Stimulated activated CD4-positive, alpha-beta T cell treated with anti-CD3 and anti-CD28 coated beads, Interleukin-1b, Interleukin-23, amount 100 ng/mL, for 1 hour (primary cell): ENCODE measurements at places on chromosomes 1 and 21.

- no peak for DNase-seq
Observed at GRCh38 chr1:183812686-183813569, 8.0 kb downstream of the RGL1 start.

- no peak for DNase-seq
Observed at GRCh38 chr1:63731117-63732043, 42.4 kb upstream of the ROR1 start.

DNA sequence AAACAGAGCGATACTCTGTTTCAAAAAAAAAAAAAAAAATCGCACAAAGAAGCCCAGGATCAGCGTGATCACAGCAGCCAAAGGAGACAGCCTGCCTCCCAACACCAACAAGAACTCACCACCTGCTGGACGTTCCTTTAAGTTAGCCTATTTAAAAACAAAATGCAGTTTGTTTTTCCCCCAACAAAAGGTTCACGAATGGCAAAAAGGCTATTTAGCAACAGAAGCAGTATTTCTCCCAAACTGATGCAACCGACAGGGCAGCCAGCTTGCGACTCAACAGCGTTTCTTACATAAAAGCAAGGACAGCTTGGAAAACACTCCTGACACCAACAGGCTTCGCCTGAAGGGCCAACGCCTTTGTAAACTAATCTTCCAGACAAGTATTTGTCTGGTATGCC, 6.8 kb downstream of the SSU72 start:
- DNase-seq, result no peak

GRCh38 chr1:224223819-224224714, 41.0 kb downstream of the DEGS1 start:
- DNase-seq, result no peak

GRCh38 chr21:44521301-44521927, 18.6 kb downstream of the KRTAP10-1 start:
- DNase-seq, result no peak

GRCh38 chr1:168392958-168393549, 112.4 kb downstream of the TBX19 start:
- DNase-seq, result no peak

- no peak for DNase-seq
Observed at GRCh38 chr1:228646717-228647522, 88.4 kb upstream of the RHOU start.

GRCh38 chr1:180640531-180640949, 8.7 kb downstream of the XPR1 start:
- DNase-seq, result no peak

- DNase-seq, result no peak
Observed at GRCh38 chr1:109883248-109883955, 27.2 kb upstream of the CSF1 start.

DNA sequence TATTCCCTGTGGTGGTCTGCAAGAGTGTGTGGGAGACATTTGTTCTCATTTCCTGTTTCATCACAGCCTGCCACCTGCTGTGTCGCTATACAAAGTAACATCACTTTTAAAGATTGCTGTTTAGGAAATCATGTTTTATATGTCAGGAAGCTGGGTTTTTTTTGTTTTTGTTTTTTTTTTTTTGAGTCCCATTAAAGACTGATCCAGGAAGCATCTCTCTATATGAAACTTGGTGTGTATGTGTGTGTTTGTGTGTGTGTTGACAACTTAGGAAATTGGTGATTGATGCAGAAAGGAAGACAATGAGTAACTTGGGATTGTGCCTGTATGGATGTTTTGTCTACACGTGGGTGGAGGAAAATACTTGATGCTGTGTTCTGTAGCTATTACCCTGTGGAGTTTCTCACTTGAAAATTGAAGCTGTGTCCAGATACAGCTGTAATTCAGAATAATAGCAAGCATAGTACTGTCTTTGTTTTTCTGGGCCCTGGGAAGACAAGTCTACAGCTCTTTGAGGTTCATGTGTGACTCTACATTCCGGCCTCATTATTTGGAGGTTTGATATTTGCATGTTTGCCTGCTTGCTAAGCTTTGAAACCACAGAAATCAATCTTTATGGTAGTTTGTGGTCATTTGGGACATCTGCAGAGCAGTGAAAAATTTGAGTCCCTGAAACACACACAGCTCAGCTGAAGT, 47.9 kb downstream of the LAMC1 start:
- DNase-seq, result no peak

GRCh38 chr1:188429386-188429785, 1600.6 kb downstream of the PLA2G4A start:
- no peak for DNase-seq

DNA sequence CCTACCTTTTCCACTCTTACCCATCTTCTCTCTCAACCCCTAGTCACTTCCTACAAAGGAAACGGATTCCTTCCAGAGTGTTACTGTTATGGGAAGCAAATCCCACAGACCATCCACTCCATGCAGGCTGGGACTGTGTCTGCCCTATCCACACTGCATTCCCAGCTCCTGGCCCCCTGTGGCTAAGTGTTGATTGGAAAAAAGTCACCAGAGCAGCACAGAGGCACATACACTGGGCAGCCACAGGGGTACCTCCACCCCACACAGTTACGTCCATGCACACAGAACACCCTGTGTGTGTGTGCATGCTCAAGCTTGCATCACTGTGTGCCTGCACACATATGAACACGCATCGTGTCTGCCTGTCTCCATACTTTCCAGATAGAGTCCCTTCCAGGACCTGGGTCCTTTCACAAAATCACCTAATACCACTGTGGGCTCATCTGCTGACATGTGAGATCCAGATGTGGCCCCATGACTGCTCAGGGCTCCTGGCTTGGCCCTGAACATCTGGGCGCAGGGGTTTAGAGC, 4.2 kb upstream of the SERINC2 start:
- DNase-seq, result no peak

DNA sequence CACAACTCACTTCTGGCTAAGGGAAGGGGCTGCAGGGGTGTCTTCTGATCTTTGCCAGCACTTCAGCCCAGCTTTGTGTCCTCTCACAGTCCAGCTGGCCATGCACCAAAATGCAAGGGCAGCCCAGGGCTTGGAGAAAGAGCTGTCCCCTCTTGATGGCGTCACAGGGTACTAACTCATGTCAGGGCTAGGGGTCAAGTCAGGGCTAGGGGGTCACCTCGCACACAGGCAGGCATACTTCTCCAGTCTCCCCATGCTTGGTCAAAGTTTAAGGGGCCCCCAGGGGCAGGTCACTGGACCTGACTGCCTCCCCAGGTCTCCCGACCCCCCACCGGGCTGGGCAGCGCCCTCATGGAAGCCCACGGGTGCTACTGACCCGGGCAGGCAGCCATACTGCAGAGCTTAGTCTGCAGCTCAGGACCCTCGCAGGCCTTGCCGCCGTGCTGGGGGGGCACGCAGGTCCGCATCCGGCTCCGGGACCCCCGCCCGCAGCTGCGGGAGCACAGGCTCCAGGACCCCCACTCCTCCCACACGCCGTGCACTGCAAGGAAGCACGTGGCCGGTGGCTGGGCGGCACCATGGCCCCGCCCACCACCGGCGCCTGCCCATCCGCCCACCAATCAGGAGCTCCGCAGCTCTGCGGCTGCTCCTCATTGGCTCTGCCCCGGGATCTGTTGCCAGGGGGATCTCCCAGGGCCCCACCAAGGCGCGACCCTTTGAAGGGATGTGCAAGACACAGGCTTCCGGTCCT, 21.5 kb downstream of the ADGRB2 start:
- DNase-seq, result no peak

GRCh38 chr1:234272656-234273312, 100.5 kb upstream of the COA6 start:
- no peak for DNase-seq

DNA sequence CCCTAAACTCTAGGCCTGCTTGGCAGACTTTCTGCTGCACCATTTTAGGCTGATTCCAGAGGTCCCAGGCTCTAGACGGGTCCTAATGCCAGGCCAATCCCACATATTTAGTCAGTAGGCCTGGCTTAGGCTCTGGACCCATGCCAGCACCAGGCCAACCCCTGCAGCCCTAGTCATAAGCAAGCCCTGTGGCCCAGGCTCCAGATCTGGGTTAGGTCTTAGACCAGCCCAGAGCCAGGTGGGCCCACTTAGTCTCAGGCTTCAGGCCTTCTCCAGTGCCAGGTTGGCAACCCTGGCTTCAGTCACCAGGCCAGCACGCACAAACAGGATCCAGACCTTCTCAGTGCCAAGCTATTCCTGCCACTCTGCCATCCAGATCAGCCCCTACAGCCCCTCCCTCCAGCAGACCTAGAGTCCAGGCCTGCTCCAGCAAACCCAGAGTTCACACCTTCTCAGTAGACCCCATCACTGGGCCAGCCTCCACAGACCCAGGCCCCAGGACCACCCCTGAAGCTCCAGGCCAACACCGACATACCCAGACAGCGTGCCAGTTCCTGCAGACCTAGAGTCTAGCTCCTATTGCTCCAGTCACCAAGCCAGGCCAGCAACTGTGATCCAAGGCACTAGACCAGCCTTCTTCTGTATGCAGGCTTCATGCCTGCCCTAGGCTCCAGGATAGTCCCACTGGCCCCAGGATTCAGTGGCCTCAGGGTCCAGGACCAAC, 467.6 kb downstream of the RWDD3 start:
- no peak for DNase-seq

DNA sequence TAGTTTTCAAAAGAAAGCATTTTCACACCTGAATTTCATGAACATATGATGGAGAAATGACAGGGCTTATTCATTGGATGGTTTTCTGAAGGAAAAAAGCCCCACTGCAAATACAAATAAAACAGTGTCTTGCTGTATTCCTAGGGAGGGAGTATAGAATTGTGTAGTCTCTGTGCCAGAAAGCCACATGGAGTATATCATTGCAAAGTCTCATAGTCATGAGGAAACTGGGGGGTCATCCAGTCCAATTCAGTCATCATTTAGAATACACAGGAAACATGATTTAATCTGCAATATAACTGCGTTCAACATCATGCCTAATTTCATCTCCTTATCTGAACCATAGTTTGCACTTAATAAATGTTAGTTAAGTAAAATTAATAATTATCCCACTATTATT, 222.3 kb downstream of the NTNG1 start:
- DNase-seq, result no peak

DNA sequence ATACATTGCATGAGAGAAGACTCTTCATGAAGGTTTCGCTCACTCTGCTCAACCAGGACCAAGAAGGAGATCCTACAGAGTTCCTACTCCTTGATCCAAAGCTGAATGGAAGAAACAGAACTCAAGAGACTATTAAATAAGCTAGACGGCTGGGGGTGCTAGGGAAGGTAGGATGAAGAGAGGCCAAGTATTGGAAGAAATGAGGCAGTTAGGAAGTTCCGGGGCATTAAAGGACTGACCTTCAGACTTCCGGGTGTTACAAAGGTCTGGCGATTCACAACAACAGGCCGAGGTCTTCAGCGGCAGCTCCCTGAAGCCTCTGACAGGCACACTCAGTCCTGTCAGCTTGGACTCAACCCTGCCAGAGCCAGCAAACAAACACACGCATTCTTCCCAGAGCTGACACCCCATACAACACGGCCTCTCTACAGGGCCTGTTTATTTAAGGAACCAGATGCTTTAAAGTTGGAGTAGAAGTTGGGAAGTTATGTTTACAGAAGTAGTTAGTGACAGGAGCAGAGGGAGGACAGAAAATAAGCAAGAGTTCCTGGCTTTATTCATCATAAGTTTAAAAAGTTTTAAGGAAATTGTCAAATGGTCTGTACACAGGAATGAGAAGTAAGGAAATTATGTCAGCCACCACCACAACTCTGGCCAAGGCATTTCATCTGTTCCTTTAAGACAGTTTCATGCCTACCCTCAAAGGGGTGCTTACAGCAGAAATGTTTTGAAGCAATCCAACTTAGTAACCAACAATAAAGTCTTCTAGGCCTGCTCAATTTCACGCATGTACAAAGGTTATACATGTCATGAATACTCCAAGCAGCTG, 4.7 kb downstream of the SORT1 start:
- DNase-seq, result no peak

DNA sequence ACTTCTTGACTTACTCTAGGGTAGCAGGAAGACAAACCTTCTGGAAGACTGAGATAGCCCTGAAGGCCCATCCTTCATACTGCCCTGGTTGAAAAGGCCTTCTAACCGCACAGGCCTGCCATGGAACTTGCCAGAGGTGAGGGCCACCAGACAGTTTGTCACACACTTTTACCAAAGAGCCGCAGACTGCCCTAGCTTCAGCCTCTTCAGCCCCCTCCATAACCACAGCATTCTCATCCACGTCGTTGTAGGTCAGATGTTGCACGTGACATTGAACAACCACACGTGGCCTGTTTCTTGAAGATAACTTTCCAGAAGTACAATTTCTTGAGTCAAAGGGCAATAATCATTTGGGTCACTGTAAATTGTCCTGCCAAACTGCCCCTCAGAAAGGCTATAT, 18.9 kb downstream of the ZNF362 start:
- no peak for DNase-seq

DNA sequence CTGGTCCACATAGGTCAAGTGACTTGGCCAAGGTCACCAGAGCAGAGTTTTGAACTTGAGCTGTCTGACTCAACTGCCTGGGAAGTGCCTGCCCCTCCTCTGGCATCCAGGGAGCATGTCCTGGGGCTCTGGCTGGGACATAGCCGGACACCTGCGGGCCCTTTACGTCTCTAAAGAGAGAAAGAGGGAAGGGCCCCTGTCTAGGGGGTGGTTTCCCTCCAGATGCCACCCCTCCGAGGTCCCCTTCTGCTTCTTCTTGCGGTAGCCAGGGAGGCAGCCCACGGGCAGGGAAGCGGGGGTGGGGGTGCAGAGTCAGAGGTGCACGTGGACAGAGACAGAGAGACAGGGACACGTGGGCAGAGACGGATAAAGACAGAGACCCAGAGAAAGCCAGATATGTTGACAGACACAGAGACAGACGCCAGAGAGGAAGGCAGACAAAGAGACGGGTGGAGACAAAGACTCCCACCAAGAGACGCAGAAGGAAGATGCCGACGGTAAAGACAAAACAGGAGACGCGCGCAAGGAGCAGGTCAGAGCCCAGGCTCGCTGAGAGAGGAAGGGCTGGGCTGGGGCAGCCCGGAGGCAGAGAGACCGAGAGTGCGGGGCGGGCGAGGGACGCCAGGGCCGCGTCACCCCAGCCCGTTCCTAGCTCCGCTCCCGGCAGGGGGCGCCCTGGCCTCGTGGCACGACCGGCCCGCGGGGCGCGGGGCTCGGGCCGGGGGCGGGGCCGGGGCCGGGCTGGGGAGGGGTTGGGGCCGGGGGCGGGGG, 458 bp upstream of the ALPL start:
- peak; percentile 56 for DNase-seq

- no peak for DNase-seq
Observed at GRCh38 chr1:234973426-234974250, 155.0 kb downstream of the TOMM20 start.

- DNase-seq, result no peak
Observed at GRCh38 chr1:160095382-160096105, 2.9 kb downstream of the IGSF8 start.

GRCh38 chr1:69110851-69111250, 456.9 kb upstream of the LRRC7 start:
- DNase-seq, result no peak

DNA sequence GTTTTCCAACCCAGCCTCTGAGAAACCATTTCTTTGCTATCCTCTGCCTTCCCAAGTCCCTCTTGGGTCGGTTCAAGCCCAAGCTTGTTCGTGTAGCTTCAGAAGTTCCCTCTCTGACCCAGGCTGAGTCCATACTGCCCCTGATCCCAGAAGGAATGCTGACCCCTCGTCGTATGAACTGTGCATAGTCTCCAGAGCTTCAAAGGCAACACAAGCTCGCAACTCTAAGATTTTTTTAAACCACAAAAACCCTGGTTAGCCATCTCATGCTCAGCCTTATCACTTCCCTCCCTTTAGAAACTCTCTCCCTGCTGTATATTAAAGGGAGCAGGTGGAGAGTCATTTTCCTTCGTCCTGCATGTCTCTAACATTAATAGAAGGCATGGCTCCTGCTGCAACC, 23.8 kb downstream of the EIF2D start:
- no peak for DNase-seq
